HFF-Myc (cell line): ENCODE measurements at places on chromosomes 6 and 20.
A peak's percentile ranks its signal among the peaks of the same experiment; 100 is the strongest.

- DNase-seq: no peak
Observed at GRCh38 chr6:133891149-133891926, 2.4 kb downstream of the TCF21 start.

DNA sequence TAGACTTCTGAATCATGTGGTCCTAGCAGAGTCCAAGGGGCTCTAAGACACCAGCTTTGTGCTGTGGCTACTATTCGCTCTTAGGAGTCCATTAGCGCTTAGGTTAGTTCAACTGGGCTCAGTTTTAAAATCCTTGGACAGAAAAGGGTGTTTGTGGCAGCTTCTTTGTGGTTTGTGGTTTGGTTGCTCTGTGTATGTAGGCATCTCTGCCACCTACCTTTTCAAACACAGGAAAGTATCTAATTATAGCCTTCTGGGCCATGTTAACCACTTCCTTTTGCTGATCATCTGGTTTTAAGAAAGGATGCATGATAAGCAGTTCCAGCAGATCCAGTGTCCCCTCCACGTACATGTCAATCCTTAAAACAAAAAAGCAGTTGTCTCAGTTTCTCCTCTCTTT, 10.8 kb downstream of the GSTA4 start:
- DNase-seq: no peak

GRCh38 chr6:79421707-79422484, 115.3 kb downstream of the LCA5 start:
- peak; percentile 80 for DNase-seq

GRCh38 chr20:62352402-62353288, 14.5 kb downstream of the LAMA5 start:
- no peak for DNase-seq

- no peak for DNase-seq
Observed at GRCh38 chr6:109747221-109747620, 56.1 kb downstream of the FIG4 start.
